ENCODE measurements at places on chromosomes 12 and 14.

GRCh38 chr14:82003426-82003825, 469.8 kb upstream of the SEL1L start:
- no peak for DNase-seq

DNA sequence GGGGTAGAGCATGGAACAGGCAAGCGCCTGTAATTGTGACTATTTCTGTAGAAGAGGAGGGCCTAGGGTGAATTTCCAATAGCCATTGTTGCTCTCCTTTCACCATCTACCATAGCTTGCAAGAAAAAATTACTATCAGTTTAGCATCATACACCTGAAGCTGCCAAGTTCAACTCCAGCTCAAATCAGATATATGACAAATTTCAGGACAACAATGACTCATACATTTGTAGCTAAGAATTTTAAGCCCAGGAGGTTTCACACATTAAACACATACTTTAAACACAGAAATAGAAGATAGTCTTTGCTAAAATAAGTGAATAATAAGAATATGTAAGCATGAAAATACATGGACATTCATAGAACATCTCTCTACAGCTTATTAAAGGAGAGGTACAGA, 17.6 kb upstream of the G2E3 start:
- no peak for DNase-seq

DNA sequence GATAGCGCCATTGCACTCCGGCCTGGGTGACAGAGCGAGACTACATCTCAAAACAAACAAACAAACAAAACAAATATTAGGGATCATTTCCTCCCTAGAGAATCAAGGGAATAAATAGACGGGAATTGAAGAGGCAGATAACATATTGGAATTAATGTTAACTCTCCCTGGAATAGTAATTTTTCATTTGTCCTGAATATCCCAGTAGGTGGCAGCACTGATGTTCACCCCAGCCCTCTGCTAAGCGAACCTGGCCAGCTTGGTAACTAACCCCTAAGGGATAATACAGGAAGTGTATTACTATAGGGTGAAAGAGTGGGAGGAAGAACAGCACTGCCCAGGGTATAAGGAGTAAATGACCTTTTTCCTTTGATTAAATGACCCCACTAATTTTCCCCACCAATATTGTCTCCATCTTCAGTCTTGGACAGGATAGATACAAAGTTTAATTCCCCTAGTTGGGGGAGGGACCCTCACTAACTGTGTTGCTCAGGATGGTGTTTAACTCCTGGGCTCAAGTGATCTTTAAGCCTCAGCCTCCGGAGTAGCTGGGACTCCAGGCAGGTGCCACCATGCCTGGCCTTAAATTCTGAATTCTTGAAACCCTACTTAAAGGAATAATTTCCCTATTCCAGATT, 40.5 kb downstream of the SLC2A14 start:
- DNase-seq: no peak

- DNase-seq: no peak
Observed at GRCh38 chr12:122003651-122004611, 17.8 kb upstream of the BCL7A start.

DNA sequence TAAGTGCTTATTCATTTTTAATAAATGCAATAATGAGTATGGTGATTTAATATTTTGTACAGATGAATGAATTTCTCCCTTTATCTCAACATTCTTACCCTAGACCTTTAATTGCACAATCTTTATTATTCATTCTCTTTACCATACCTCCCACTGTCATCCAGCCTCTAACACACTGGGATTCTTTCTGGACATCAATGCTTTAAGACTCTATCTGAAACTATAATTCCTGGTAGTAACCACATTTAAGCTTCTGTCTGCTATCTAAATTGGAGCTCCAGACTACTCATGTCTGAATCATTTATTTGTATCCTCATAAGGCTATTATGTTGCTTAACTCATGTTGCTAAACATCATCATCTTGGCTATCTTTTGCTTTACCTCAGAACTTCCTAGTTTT, 270.2 kb downstream of the ALG10B start:
- no peak for DNase-seq

DNA sequence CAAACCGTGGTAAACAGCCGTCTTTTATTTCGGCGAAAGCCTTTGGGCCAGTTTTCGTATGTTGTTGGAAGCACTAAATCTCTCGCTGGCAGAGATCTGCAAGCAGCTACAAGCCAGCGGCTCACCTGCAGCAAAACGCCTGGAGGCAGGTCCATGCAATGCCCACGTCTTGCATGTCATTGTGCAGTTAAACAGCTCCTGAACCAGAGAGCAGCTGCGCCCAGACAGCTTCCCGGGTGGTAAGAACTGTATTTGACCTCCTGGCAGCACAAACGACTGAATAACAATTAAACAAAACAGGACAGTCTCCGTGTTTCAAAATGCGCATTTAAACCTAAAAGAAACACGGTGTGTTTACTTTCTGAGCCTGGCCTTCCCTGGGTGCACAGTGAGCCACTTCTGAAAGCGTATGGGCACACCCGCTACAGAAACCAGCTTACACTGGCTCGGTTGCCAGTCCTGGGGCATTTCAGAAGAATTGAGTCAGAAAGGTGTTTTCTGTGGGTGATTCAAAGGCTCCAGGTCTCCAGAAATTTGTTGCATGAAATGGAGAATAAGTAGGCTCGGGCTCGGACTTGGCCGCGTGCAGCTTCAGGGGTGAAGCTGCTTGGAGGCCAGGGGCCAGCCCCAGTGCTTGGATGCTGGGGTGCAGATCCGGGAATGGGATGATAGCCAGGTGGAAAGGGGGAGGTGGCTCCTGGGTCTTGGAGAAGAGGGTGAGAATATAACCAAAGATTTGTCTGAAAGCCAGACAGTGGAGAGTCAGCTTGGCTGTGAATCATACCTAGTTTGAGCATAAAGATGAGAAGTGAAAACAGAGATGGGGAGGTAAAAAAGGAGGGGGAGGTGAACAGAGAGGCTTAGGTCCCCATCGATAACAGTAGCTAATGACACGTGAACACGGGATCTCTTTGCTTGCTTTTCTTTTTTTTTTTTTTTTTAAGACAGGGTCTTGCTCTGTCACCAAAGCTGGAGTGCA, 24.9 kb upstream of the FZD10 start:
- no peak for DNase-seq

DNA sequence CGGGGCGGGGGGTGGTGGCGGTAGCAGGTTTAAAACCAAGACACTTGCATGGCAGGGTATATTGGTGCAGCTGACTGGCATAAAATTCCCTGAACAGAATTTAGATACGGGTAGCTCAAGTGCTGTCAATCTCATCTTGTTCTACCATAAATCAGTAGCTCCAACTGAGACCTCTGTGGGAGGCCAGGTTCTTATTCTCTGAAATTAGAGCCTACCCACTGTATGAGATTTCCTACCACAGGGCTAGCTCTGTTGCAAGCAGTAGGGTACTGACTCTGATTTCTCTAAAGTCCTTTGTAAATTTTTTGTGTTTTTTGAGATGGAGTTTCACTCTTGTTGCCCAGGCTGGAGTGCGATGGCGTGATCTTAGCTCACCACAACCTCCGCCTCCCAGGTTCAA, 3.3 kb upstream of the RPLP0 start:
- DNase-seq: no peak

DNA sequence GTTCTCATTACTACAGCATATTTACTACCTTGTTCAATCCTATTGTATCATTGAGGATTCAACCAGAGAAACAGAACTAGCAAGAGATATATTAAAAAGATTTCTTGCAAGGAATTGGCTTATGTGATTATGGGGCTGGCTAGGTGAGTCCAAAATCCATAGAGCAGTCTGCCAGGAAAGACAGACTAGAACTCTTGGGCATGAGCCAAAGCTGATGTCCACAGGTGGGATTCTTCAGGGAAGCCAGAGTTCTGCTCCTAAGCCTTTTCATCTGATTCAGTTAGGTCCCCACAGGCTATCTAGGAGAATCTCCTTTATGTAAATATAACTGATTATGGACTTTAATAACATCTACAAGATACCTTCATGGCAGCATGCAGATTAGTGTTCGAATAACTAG, 26.0 kb downstream of the PELI2 start:
- DNase-seq: no peak

DNA sequence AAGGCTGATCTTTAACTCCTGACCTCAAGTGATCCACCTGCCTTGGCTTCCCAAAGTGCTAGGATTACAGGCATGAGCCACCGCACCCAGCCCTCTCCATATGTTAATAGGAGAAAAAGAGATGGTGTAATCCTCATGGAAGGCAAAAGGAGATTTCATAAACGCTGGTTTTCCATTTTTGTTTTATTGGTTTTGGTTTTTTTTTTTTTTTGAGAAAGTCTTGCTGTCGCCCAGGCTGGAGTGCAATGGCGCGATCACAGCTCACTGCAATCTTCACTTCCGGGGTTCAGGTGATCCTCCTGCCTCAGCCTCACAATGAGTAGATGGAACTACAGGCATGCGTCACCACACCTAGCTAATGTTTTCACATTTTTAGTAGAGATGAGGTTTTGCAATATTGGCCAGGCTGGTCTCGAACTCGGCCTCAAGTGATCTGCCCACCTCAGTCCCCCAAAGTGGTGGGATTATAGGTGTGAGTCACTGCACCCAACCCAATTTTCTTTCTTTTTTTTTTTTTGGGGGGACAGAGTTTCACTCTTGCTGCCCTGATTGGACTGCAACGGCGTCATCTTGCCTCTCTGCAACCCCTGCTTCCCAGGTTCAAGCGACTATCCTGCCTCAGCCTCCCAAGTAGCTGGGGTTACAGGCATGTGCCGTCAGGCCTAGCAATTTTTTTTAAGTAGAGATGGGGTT, 8.1 kb downstream of the PTGES3 start:
- no peak for DNase-seq

DNA sequence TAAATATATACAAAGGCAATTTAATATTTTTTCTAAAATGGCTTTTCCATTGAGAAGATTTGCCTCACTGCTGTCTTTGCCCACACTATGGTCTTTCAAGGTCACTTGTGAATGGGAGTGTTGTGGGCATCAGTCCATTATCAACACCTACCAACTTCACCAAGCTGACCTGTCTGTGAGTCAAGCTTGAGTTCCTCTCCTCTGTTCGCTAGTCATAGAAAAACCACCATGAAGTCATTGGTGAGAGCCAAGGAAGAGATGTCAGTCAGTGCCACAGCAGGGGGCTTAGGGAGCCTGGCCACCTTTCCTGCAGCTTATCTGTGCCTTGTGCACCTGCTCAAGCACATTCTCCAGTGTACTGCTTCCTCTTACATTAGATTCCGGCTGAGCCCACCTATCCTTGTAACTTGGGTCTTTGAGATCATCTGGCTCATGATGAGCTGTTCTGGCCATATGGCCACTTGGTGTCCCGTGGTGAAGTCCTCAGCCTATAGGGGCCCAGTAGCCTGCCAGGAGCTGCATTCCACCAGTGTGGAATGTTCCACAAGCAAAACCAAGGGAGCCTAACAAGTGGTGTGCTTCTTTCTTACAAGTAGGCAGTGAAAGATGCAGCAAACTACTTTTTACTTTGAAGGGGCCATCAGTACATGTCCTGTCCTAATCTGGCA, 80.8 kb upstream of the C12orf71 start:
- no peak for DNase-seq

- DNase-seq: no peak
Observed at GRCh38 chr12:25135531-25136154, 59.3 kb downstream of the DNAI7 start.

DNA sequence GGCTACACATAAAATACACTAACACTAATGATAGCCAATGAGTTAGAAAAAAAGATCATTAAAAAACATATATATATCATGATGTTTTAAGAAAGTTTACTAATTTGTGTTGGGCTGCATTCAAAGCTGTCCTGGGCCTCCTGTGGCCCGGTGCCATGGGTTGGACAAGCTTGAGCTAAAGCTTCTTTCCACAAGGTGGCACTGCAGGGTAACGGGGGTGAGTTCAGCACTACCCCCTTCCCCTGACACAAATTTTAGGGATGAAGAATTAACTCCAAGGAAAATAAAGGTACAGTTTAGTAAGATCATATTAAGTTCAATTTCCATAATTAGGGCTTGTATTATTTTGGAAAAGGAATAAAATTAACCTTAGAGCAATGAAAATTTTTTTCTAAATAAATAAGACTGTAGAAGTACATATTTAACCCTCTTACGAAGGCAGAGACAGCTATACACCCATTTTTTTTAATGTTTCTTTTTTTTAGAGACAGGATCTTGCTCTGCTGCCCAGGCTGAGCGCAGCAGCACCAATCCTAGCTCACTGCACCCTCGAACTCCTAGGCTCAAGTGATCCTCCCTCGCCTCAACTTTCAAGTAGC, 38.9 kb downstream of the PPP1R13B start:
- DNase-seq: peak; percentile 82

DNA sequence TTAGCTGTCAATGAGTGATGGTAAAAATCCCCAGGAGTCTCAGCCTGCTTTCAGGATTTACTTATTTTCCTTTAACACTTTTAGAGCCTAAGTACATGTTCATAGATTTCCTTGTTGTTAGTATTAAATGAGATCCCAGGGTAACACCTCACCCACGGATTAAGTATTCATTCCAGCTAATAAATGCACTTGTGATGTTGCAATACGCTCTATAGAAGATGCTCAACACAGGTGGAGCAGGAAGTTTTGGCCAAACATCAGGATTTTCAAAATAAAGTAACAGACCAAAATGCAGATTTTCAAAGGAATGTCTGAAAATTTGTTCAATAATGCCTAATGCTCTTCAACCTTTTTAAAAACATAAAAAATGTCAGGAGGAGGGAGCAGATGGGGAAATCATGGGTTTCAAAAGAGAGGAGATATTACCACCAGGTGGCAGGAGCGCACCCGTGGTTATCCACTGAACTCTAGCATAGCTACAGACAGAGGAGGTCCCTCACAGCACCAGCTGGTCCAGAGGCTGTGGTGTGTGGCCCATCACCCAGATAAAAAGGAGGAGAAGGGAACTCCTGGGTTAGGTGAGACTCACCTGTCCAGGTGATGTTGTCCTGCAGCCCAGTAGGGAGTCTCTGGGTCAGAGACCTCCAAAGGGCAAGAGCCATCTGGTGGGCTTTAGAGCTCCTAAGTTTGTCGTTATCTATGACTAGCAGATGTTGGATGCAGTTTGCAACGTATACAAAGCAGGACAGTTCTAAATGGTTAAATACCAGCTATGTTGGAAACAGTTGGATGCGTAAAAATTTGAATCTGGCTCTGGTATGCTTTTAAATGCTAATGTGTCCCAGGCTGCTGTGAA, 1158.4 kb upstream of the TMEM132C start:
- peak; percentile 72 for DNase-seq

DNA sequence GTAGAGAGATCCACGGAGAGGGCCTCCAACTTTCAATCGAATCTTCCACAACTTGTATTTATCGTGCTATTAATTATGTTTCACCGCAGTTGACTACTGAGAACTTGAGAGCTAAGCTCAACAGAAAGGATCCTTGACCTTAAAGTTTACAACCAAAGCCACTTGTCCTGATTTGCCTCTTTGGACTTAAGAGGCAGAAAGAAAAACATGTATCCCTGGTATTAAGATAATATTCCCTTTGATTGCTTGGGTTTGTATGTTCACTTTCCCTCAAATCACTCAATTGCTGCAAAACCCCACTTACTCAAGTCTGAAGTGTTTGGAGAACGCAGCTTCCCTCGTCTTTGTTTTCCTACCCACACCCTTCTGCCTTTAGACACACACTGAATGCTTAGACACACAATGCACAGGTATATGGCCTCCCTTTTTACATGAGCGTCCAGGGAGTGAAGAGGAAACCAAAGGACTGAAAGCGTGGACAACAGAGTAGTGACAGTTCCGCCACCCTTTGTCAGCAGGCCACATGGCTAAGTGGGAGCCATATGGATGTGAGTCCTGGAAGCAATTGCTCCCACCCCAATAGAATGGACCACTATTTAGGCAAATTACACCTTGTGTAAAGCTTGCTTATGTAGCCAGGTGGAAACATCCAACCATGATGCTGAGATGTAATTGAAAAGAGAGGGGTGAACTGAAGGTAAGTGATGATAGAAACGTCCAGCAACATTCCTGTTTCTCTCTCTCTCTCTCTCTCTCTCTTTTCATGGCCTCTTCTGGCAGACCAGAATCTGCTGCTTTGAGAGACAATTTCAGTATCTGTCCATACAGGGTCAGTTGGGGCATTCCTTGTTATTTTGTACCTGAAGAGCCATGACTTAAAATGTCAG, 1.4 kb upstream of the PKP2 start:
- no peak for DNase-seq

All from activated effector memory CD4-positive, alpha-beta T cell treated with anti-CD3 and anti-CD28 coated beads, Interleukin-2, amount 50 U/mL, for 16 hours (primary cell).